ENCODE measurements at places on chromosomes 3 and 15.

GRCh38 chr3:143139762-143140161 lies 20.2 kb downstream of the CHST2 start:
- DNase-seq = no peak

- DNase-seq = no peak
Observed at GRCh38 chr3:119601154-119601553, 3.5 kb downstream of the PLA1A start.

DNA sequence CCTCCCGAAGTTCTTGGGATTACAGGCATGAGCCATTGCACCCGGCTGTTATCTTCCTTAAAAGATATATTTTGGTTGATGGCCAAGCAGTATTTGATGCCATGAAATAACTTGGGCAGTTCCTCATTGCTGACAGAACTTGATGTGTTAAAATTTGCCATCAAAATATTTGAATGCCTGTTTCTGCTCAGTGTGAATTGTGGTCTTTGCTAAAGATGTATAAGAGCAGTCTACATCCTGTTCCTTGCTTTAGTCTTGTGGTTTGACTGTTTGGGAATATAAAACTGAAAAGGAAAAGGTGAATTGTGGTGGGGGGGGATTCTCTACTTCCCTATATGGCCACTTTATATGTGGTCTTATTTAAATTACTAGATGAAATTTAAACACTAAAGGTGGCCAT lies 14.0 kb downstream of the TRIM71 start:
- no peak for DNase-seq

GRCh38 chr3:60746695-60747416 lies 504.4 kb downstream of the FHIT start:
- DNase-seq = no peak

DNA sequence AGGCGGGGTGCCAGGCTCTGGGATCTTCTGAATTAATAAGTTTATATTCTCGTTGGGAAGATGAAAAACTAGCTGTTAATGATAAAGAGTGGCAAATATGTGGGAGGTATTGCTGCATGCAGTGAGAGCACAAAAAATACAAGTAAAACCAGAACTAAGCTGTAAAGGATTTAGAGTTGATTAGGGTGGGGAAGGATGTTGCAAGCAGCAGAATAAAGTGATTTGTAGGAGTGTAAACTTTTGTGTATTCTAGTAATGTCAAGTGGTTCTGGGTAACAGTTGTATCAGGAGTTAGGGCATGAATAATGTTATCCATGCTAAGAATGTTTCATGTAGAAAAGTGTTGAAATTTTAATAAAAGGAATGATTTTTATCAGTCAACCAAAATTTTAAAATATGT lies 18.1 kb downstream of the CRYBG3 start:
- DNase-seq = no peak

DNA sequence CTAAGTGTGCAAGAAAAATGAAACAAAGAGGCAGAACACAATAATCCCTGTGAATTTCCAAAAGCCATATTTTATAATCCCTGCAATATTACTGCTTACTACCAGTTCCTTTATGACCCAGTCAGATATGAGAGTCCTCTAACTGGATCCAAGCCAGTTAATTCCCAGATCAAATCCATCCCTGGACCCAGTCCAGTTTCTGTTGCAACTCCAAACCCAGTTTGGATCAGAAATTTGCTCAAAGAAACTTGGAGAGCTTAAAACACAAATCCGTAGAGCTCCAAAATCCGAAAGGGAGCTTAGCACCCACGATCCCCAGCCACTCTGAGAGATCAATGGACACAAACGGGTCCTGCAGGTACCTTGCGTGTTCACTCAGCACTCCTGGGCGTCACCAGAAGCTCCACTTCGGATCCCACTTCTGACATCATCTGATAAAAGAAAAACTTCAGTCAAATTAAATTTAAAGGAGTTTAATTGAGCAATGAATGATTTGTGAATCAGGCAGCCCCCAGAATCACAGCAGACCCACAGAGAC lies 32.6 kb upstream of the THUMPD3 start:
- no peak for DNase-seq

- no peak for DNase-seq
Observed at GRCh38 chr3:195124378-195124992, 146.5 kb downstream of the XXYLT1 start.

DNA sequence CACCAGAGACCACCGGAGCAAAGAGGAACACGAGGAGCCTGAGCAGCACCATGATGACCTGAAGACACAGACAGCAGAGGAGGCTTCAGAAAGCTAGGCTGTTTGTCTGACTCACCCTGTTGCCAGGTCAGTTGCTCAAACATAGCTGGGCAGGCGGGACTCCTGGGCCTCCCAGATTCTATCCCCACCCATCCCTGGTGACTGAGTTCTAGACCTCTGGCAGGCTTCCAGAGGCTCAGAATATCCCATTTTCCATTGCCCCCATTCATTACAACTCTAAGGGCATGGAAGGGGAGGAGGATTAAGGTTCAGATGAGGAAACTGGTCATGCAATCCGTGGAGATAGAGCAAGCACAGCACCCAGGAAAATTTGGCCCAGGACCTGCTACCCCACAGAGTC lies at the start of gene CDHR4:
Gene CDHR4, minus strand, starts transcription at position 113 of the 400 bp plus-strand sequence. Its CDS starts 61 bp downstream, at position 52.
- no peak for DNase-seq

DNA sequence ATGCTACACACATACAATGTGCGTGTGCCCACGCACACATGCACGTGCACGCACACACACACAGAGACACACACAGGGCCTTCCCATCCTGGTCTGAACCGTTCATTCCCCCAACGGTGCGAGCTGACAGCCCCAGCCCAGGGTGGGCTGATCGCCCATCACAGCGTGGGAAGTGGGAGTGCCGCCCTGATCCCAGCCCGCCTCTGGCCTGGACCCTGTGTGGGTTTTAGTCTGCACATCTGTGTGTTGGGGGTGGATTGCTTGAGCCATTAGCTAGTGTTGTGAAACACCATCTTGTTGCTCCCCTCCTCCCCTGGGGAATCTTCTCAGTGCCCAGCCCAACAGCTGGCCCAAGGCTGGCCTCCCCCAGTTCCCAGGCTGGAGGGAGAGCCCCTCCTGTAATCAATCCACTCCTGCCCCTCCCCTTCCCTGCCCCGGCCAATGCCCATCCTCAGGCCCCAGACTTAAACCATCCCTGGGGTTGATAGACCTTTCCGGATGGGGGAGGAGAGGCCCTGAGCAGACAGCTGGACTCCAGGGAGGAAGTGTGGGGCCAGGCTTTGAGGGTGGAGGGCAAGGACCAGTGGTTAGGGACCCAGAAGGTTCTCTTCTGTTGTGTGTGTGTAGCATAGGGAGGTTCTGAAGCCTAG lies 8.3 kb downstream of the SEMA3G start:
- DNase-seq = no peak

DNA sequence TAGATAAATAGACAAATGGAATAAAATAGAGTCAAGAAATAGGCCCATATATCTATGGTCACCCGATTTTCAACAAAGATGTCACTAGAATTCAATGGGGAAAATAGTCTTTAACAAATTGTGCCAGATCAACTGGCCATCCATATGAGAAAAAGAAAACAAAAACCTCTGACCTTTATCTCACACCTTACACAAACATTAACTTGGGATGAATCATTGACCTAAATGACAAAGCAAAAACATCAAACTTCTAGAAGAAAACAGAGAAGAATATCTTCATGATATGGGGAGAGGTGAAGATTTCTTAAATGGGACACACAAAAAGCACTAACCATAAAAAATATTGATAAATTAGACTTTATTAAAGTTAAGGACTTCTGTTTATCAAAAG lies 31.9 kb downstream of the ITGA11 start:
- DNase-seq = no peak

DNA sequence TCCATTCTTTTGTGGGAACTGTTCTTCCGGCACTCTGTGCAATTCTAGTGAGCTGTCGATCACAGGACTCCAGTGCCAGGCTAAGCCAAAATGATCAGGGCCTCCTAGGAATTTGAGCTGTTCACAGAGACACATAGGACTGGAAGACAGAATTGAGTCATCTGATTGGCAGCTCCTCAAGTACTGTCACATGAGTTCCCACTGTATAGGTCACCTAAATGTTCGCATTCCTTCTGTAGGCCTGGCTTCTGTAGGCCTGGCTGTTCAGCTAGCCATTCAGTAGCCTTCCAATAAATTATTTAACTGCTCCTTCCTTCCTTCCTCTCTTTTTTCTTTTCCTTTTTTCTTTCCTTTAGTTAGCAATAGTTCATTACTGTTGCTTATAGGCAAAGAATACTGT lies 4.3 kb downstream of the PROS1 start:
- no peak for DNase-seq

- DNase-seq = no peak
Observed at GRCh38 chr3:188104050-188104449, 49.9 kb upstream of the LPP start.

DNA sequence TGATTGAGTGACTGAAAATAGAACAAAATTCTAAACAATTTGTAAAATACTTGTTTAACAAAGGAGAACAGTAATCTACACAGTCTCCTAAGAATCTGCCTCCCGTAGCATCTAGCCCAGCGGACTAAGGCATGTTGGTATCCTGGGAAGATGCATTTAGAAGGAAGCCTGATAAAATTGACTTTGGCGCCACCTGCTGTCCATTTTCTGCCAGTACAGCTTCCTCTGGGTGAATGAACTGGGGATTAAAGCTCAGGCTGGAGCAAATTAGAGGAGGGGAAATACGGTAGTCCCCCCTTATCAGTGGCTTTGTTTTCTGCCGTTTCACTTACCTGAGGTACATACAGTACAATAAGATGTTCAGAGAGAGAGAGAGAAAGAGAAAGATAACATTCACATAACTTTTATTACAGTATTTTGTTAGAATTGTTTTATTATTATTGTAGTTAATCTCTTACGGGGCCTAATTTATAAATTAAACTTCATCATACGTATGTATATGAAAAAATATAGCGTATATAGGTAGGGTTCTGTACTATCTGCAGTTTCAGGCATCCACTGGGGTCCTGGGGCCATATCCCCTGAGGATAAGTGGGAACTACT lies 191.6 kb downstream of the GAP43 start:
- peak; percentile 52 for DNase-seq

GRCh38 chr3:31291818-31292217 lies 240.9 kb upstream of the STT3B start:
- no peak for DNase-seq

- no peak for DNase-seq
Observed at GRCh38 chr3:190747571-190747970, 114.9 kb downstream of the GMNC start.

- DNase-seq = no peak
Observed at GRCh38 chr3:65814845-65815578, 223.7 kb downstream of the MAGI1 start.

DNA sequence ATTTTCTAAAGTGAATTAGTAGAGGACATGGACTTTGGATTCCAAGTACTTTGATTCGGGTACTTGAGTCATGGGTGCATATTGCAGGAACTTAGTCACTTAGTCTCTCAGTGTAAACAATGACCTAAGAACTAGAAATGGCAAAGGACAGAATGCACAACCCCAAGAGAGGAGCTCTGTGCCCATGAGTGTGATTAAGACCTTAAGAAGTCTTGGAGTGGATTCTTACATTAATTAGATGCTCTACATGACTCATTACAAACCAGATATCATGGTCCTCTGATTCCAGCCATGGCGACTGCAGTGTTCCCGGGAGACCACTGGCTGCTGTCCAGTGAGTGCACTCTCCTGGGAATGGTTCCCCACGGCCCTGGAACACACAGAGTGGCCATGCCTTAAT lies 251.5 kb downstream of the GABRG3 start:
- no peak for DNase-seq

GRCh38 chr3:170307671-170308405 lies 49.7 kb upstream of the SKIL start:
- DNase-seq = no peak

GRCh38 chr3:17044855-17045254 lies 160.1 kb downstream of the PLCL2 start:
- no peak for DNase-seq

- no peak for DNase-seq
Observed at GRCh38 chr3:134847349-134847748, 52.3 kb downstream of the EPHB1 start.

DNA sequence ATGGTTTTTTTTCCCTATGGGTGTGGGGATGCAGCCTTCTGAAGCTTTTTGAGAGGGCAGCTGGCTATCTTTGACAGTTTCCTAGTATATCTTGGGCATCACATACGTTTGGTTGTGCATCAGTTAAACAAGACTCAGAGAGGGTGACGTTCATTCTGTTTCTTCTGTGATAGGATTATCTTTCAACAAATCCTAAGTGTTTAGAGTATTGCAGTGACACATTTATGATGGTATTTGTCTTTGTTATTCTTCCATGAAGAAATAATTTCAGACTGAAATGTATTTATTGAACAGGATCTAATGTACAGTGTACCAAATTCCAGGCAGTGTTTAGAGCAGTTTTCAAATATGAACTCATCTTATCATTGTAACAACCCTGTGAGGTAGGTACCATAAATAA lies 114.4 kb downstream of the PLCL2 start:
- DNase-seq = no peak

GRCh38 chr3:14304101-14305045 lies 98.0 kb upstream of the SLC6A6 start:
- no peak for DNase-seq

DNA sequence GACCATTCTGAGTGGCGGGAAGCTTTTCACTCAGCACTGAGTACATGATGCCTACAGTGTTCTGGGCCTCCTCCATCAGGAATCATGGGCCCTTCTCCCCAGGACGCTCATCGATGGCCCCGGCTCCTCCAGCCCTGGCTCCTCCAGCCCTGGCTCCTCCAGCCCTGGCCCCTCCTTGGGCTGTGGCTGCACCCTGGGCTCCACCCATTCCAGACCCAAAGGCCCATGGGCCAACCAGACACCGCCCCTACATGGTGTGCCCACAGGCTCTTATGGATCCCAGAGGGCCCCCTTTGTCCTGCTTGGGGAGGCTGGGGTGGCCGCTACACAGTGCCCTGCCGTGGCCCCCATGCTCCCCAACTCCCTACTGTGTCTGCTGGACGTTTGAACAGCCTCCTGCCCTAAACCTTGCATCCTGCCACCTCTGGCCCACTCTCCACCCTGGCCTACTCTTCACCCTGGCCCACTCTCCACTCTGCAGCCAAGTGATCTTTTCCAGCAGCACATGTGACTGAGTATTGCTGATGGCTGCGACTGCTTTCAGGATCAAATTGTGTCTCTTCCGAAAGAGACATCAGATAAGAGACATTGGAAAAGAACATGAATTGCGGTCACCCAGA lies 57.9 kb downstream of the APBA2 start:
- DNase-seq = no peak

DNA sequence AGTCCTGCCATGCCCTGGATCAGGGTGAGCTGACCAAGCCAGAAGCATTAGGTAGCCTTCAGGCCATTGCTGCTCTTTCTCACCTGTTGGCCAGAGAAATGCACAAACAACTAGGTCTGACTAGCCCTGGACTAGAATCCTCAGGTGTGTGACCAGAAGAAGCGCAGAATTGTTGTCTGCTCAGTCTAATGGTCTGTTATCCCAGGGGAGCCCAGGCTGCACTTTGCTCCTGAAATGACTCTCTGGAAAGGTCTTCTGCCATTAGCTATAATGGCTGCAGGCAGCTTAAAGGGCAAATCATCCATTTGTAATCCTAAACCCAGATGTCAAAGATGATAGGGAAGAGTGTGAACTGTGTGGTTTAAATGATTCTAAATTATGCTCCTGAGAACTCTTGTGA lies 246.1 kb downstream of the NFKBIZ start:
- no peak for DNase-seq

Measured in stimulated activated effector memory CD8-positive, alpha-beta T cell treated with anti-CD3 and anti-CD28 coated beads, Interleukin-12 subunit alpha, Interleukin-12 subunit beta, amount 100 ng/mL, for 72 hours (primary cell).